MCF 10A (cell line): ENCODE measurements at places on chromosomes 3 and 15. TPM values are rescaled to one million over a fixed set of nuclear protein-coding genes. Genes with fewer than 3 reads are reported as not detected.

DNA sequence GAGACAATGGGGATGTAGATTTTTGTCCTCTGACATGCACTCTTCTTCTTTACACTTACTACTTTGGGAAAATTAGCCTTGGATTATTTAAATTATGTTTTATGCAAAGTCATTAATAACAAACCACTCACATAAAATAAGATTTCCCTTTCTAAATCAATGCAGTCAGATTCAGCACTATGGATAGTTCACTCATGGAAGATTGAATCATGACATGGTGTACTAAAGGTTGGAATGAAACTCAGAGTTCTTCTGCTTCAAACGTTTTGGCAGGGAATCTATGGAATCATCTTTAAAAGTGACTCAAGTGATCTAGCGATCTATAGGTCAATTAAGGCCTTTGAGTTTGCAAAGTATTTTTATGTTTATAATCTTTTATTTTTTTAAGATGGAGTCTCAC lies 154.3 kb downstream of the KCNMB2 start:
- no peak overlapping the region for H3K27ac ChIP-seq
- DNase-seq: peak; percentile 20
- H3K27me3 ChIP-seq: no peaks in the 10 kb centered on the region
- no peaks in the 10 kb centered on the region for H3K36me3 ChIP-seq
- H3K4me3 ChIP-seq: no peak overlapping the region

GRCh38 chr15:60408463-60408981 lies 10.7 kb upstream of the ANXA2 start:
- peak overlapping the region; percentile 2 for H3K4me3 ChIP-seq
- H3K27me3 ChIP-seq: no peaks in the 10 kb centered on the region
- peak; percentile 95 for DNase-seq
- H3K36me3 ChIP-seq: peaks cover 5% of the 10 kb centered on the region
- peaks cover 27% of the 10 kb centered on the region for H3K4me1 ChIP-seq

- H3K27me3 ChIP-seq: no peaks in the 10 kb centered on the region
- no peak overlapping the region for H3K27ac ChIP-seq
- no peak for DNase-seq
- H3K36me3 ChIP-seq: peaks cover 3% of the 10 kb centered on the region
- H3K4me1 ChIP-seq: peaks cover 22% of the 10 kb centered on the region
Observed at GRCh38 chr15:98690272-98690950, 42.1 kb downstream of the IGF1R start.

GRCh38 chr3:196642434-196642833 lies 2.9 kb downstream of the NRROS start:
- no peak for DNase-seq
- H3K27ac ChIP-seq: no peak overlapping the region
- H3K36me3 ChIP-seq: no peaks in the 10 kb centered on the region
- H3K27me3 ChIP-seq: no peaks in the 10 kb centered on the region

ALPK3 gene
- total RNA-seq: 0.07 and 0.10 TPM in 2 replicates
